Panc1 (cell line): ENCODE measurements at places on chromosomes 7 and 10. TPM values are rescaled to one million over a fixed set of nuclear protein-coding genes. Genes with fewer than 3 reads are reported as not detected.

Gene PTPRZ1
- total RNA-seq, result 0.05 TPM

Gene PRLHR
- total RNA-seq, result not detected

Gene CFAP69
- 0.51 TPM for total RNA-seq

Gene ZNF467
- total RNA-seq, result 18.1 TPM

DNA sequence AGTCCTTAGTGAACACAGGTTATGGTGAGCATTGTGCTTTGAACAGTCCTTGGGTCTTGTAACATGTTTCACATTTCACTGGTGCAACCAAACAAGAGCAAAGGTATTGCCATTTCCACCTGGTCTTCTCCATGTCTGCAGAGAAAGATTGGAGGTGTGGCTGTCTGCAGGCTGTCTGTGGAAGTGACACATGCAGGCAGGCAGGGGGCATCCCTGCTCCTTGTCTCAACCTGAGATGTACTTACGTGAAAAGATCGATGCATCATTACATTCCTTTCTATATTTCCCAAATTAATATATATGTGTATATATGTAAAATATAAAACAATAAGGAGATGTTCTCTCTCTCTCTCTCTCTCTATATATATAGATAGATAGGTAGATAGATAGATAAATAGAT, 54.3 kb downstream of the LRRC18 start:
- no peaks in the 10 kb centered on the region for H3K4me1 ChIP-seq
- no peak overlapping the region for H3K27ac ChIP-seq
- H3K27me3 ChIP-seq, result peaks cover 2% of the 10 kb centered on the region; the same call in 1 of the 2 replicates
- H3K4me3 ChIP-seq, result no peak overlapping the region
- no peak for DNase-seq

GRCh38 chr7:41097501-41097900, 605.4 kb downstream of the INHBA start:
- no peaks in the 10 kb centered on the region for H3K36me3 ChIP-seq
- no peak for DNase-seq
- no peaks in the 10 kb centered on the region; the same call in 1 of the 2 replicates for H3K4me1 ChIP-seq
- H3K27me3 ChIP-seq, result no peaks in the 10 kb centered on the region
- no peak overlapping the region for H3K27ac ChIP-seq
- H3K4me3 ChIP-seq, result no peak overlapping the region

DNA sequence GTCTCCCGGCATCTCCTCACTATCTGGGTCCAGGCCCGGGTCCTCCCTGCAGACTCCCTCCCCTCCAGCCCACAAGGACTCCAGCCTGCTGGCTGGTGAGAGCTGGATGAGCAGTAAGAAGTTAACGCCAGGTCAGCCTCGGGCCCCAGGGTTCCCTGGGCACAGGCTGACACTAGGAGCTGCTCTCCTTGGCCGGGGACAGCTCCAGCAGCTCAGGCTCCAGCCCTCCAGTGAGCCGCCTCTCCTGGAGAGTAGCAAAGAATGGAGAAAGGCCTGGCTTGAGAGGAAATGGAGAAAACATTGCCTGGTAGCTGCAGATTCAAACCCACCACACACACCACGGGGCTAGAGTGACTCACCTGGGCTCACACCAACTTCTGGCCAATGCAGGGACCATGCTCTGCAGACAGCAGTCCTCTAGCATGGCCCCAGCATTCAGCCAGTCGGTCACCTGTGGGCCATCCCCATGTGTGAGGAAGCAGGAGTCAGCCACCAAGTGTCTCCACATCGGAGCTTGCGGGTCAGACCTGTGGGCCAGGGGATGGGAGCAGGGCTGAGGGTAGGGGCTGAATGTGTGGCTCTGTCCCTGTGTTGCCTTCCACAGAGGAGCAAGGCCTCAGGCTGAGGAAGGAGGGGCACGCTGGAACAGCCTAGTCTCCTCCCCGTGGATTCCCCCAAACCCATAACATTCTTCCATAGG, 6.5 kb downstream of the SAP25 start:
- H3K27me3 ChIP-seq, result no peaks in the 10 kb centered on the region
- DNase-seq, result no peak
- H3K36me3 ChIP-seq, result no peaks in the 10 kb centered on the region
- no peak overlapping the region for H3K4me3 ChIP-seq
- peak overlapping the region; percentile 34 for H3K27ac ChIP-seq

- DNase-seq, result no peak
- H3K36me3 ChIP-seq, result no peaks in the 10 kb centered on the region
- no peak overlapping the region for H3K27ac ChIP-seq
- H3K27me3 ChIP-seq, result peaks cover 10% of the 10 kb centered on the region
Observed at GRCh38 chr7:127628445-127628844, 10.5 kb upstream of the PAX4 start.
